ENCODE measurements at places on chromosomes 7 and 10. TPM values are rescaled to one million over a fixed set of nuclear protein-coding genes. Genes with fewer than 3 reads are reported as not detected.

GRCh38 chr7:4681218-4681851 lies 760 bp upstream of the FOXK1 start:
- peak overlapping the region; percentile 70 for H3K27ac ChIP-seq
- no peaks in the 10 kb centered on the region for H3K27me3 ChIP-seq
- peaks cover 11% of the 10 kb centered on the region for H3K36me3 ChIP-seq
- DNase-seq = peak; percentile 23

GRCh38 chr10:89257581-89257980 lies 6.0 kb upstream of the LIPA start:
- H3K4me1 ChIP-seq = peaks cover 18% of the 10 kb centered on the region
- no peak overlapping the region for H3K27ac ChIP-seq
- no peak for DNase-seq
- peaks cover 4% of the 10 kb centered on the region for H3K27me3 ChIP-seq
- no peak overlapping the region for H3K4me3 ChIP-seq
- peaks cover 11% of the 10 kb centered on the region for H3K36me3 ChIP-seq

The ZYX gene
- total RNA-seq = 81.5 TPM

- H3K27me3 ChIP-seq = no peaks in the 10 kb centered on the region
- H3K27ac ChIP-seq = no peak overlapping the region
- H3K4me1 ChIP-seq = no peaks in the 10 kb centered on the region
- DNase-seq = no peak
Observed at GRCh38 chr7:99252166-99252895, 20.3 kb upstream of the MYH16 start.

Measured in activated naive CD4-positive, alpha-beta T cell treated with anti-CD3 and anti-CD28 coated beads for 36 hours (primary cell).